ENCODE measurements at places on chromosomes 12 and 14.

- DNase-seq, result no peak
Measured at GRCh38 chr12:95238150-95238549, 20.5 kb downstream of the VEZT start.

DNA sequence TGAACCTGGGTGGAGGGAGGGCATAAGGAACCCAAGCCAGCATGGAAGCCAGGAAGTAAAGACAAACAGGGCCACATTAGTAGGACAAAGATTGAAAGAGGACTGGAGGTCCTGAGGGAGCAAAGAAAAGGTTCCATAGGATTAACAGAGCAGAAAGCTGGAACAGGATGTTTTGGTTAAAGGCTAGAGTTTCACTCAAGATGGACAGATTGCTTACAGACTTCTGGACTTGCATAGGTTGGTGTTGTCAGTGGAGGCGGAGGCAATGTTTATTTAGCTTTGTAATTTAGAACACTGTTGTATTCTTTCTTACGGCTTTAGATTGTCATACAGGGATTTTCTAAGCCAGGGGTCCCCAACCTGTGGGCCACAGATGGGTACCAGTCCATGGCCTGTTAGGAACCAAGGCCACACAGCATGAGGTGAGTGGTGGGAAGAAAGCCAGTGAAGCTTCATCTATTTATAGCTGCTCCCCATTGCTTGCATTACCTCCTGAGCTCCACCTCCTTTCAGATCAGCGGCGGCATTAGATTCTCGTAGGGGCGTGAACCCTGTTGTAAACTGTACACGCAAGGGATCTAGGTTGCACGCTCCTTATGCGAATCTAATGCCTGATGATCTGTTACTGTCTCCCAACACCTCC is 31.3 kb downstream of the ZNF664 start:
- DNase-seq, result no peak

DNA sequence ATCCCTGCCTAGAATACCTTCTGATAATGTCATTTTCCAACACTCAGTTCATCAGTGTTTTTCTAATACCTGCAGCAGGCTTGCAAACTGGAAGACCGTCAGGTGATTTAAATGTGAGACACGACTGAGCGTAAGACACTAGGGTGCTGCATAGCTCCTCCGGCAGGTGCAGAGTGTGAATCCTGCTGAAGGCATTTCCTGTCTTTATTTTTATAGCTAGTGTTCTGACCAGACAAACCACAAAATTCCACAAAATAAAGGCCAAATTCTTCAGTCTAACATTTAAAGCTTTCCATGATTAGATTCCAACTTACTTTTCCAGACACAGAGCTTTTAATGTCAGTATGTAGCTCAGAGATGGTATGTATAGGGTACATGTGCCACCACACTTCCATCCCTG is 70.7 kb downstream of the BBS10 start:
- no peak for DNase-seq

- DNase-seq, result no peak
Measured at GRCh38 chr14:49553106-49553505, 33.1 kb downstream of the RPS29 start.

DNA sequence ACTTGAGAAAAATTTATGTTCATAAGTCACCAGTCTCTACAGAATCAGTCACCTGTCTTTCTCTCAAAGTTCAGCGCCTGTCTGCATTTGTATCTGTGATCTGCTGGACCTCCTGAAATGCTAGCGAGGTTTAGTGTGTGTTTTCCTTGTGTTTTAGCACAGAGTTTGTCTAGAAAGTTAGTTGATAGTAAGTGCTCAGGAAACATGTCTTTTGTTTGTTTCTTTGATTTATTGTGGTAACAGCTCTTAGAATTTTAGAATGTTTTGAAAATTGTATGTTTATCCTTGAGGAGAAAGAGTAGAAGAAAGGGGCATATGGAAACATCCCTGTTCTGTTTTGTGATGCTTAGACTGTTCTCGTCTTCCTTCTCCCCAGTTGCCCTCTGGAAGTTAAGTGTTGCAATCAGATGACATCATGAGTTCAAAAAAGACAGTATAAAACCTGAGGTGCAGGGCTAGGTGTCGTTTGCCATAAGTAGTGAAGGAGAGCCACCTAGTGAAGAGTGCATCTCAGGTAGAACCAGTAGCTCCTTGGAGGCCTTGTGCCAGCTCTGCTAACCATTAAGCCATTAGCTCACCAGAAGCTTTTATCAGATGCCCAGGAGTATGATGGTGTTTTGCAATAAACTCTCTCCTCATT is 44.8 kb downstream of the FBXW8 start:
- DNase-seq, result no peak

- DNase-seq, result no peak
Measured at GRCh38 chr14:88791629-88792472, 902 bp downstream of the EML5 start.

- DNase-seq, result no peak
Measured at GRCh38 chr12:56983386-56983785, 23.0 kb downstream of the ZBTB39 start.

DNA sequence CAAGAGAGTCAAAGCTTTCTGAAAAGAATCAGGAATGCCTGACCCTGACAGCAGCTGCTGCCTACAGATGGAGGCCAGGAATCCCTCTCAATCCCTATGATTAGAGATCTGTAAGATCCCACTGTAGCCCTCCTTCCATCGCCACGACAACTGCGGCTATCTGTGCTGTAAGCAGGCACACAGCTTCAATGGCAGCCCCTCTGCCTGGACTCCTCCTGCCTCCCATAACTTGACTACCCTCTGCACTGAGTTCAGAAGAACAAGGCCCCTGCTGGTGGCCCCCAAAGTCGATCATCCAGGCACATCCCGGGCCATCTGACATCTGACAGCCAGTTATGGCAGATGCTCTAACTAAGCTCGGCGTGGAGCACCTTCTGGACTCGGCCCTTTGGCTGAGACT is 2.9 kb downstream of the CLMN start:
- no peak for DNase-seq

DNA sequence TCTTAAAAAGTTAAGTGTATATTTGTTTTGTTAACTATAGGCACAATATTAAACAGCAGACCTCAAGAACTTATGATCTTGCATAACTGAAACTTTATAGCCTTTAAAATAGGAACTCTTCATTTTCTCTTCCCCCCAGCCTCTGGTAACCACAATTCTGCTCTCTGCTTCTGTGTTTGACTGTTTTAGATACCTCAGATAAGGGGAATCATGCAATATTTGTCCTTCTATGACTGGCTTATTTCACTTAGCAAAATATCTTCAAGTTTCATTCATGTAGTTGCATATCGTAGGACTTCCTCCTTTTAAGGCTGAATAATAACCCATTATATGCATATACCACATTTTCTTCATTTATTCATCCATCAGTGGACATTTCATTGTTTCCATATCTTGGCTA is 131.3 kb downstream of the PTPRO start:
- DNase-seq, result no peak

DNA sequence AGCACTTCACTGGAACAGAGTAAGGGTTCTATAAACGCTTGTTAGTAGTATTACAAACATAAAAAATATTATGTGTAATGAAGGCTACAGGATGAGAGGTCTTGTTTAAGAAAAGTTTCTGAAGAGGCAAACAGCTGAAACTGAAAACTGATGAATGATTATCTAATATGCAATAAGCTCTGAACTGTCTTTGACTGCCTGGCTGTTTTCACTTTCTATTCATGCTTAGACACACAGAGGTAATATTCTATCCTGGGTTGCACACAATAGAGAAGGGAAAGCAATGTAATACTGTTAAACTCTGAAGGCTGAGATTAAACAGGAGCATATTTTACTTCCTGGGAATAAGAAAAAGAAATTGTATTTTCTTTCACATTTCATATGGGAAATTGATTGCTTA is 251.3 kb downstream of the ALX1 start:
- DNase-seq, result no peak

GRCh38 chr14:94992046-94992445 is 165.3 kb downstream of the DICER1 start:
- DNase-seq, result no peak

DNA sequence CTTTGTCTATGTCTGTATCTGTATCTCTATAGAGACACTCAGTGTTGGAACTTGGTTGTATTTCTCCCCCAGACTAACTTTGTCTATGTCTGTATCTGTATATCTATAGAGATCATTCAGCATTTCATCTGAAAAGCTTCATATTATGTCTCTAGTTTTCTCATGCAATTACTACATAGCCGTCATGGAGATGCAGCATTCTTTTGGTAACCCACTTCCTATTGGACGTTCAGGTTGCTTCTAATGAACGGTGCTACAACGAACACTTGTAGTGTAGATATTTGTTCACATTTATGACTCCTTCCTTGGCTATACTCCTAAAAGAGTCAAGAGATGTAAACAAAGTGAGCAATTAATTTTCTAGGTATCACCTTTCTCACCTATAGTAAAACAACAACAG is 81.5 kb upstream of the KCNA1 start:
- no peak for DNase-seq

GRCh38 chr14:68702578-68702977 is 90.3 kb downstream of the ZFP36L1 start:
- no peak for DNase-seq

DNA sequence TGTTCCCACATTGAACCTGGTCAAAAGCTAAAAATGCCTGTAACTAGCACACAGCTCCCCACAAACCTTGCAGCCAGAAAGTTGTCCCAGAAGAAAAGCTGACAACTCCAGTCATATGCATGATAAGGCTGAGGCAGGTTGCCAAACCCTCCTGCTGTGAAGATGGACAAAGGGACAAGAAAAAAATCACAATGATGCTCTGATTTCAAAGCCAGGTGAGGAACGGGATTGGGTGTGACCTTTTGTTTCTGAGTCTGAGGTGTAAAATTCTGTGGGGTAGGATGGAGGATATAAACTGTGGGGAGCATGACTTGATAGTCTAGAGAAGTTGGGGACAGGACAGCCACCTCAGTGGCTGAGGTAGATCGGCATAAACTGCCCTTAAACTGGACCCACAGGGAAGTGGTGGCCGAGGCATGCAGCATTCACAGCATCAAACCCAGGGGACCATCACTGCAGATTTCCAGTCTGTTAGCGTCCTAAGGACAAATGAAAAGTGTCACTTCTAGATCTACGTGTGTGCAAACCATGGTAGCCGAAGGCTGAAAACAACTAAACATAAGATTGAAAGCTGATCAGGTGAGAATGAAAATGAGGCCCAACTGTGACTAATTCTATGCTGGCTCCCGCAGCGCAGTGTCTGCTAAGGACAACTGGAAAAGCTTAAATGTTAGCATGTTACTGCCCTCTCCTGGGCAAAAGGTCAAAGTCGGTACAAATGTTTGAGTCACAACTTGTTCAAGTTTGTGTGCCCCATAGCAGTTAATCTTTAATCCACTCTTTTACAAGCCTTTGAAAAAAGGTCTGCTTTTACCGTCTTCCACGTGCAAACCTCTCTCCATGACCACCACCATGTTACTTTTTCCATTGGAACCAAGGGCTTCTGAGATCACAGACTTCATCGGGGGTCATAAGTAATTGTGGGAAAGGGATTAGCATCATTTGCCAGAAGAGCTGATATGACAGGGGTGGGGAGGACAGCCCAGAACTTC is 39.8 kb downstream of the GRIN2B start:
- no peak for DNase-seq

- no peak for DNase-seq
Measured at GRCh38 chr12:15627995-15628945, 160.9 kb downstream of the EPS8 start.

- no peak for DNase-seq
Measured at GRCh38 chr14:58298477-58299400, at the start of gene ARID4A. Gene ARID4A (plus strand): TSS chr14:58298555. CDS start chr14:58299855, 1,300 bp downstream.

DNA sequence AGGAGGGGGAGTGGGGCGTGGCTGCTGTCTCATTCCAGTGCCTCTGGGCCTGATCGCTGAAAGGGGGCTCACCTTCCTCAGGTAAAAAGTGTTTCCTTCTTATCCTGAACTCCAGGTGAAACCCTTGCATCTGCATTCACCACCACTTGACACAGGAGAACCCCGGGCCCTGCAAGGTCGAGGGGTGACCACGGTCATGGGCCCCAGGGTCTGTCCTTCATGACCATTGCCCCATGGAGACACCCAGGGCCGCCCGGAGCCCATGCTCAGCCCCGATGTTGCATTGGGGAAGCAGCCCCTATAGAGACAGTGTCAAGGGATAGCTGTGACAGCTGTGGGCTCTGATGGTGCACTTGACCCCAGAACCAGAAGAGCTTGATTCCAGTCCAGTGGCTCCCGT is 34.4 kb upstream of the DYNC1H1 start:
- no peak for DNase-seq

- no peak for DNase-seq
Measured at GRCh38 chr12:12239127-12239526, 27.7 kb downstream of the LRP6 start.

GRCh38 chr12:56163533-56164344 is 5.6 kb downstream of the MYL6 start:
- DNase-seq, result no peak

- DNase-seq, result no peak
Measured at GRCh38 chr12:8831116-8831515, 8.7 kb downstream of the A2ML1 start.

- no peak for DNase-seq
Measured at GRCh38 chr12:74619084-74619483, 81.4 kb downstream of the ATXN7L3B start.

DNA sequence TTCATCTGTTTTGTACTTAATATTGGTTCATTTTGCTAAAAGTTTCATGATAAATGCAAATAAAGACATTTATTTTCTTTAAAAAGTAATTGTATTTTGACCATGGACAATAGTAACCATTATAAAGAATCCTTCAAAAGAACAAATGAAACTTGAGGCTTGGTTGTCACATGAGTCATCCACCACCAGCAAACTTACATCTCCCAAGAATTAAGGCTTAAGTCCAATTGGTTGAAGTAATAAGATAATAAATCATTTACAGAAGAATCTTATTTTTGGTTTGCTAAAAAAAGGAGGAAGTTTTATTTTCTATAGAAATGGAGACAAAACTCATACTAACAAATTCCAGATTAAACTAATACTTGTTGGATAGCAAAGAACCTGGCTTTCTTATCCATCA is 84.8 kb upstream of the KITLG start:
- no peak for DNase-seq

GRCh38 chr12:30440826-30441602 is 254.7 kb downstream of the IPO8 start:
- no peak for DNase-seq

DNA sequence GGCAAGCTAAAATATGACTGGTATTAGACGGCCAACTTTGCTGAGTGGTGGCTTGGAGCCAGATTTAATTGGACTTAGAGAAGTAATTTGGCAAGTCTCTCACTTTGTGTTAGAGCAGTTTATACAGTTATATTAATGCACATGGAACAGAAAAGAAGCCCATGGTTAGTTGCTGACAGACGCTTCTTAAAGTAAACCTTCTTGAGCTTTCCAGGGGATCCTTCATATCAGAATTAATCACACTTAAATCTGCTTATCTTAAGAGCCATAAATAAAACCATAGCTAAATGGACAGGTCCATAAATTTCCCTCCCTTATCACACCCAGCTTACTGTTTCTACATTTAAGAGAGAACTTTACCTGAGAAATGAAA is 9.6 kb downstream of the GSG1 start:
- no peak for DNase-seq

GRCh38 chr14:44669496-44669895 is 162.4 kb upstream of the FSCB start:
- no peak for DNase-seq
